ENCODE measurements at places on chromosomes 3 and 15.
A peak's percentile ranks its signal among the peaks of the same experiment; 100 is the strongest.

GRCh38 chr3:176961916-176962315 is 235.4 kb downstream of the TBL1XR1 start:
- no peak for DNase-seq

DNA sequence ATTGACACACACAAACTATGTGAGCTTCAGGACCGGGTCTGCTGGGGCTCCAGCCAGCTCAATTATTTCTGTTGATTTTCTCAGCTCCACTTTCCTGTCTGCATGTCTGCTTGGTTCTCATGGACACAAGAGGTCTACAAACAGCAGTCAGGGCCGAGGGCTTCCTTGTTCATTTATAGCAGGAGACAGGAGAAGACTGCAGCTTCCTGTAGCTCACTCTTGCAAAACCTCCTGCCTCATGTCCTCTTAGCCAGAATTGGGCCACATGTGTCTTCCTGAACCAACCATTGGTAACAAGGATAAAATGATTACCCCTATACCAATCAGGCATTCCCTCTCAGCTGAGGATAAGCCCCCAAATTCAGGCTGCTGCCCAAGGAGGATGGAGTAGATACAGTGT is 182.8 kb downstream of the TLE3 start:
- no peak for DNase-seq

GRCh38 chr3:57078344-57078634 is 17.8 kb downstream of the SPATA12 start:
- DNase-seq: no peak

DNA sequence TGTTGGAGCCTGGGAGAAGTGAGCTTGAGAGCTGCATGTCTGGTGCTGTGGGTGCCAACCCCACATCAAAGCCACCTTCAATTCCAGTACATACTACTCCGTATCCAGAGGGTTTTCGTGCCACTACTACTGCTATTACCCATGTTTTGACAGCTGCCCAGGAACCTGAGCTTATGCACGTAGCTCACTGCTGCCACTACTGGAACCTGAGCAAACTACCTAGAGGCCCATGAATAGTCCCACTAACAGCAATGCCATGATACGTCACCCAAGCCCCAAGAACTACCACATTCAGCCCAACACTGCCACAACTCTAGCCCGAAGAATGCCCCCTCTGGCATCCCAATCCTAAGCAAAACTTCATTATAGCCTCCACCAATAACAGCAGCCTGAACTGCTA is 215.2 kb upstream of the BCHE start:
- no peak for DNase-seq

DNA sequence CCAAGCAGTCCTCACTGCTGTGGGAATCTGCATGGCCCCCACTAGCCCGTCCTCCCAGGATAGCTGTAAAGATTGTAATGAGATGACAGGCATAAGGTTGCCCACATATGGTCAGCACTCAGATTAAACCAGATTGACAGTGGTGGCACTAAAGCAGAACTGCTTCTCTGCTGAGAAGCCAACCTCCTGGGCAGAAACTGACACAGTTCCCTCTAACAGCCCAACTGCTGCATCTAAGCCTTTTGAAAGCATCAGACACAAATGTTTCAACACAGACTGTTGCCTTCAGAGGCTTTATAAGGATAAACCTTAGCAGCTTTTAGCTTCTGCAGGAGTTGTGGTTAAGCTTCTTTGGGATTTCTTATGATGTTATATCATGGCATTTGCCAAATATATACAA is 13.0 kb downstream of the DCLK3 start:
- no peak for DNase-seq

GRCh38 chr3:17057321-17057720 is 172.6 kb downstream of the PLCL2 start:
- no peak for DNase-seq

GRCh38 chr3:30266524-30266923 is 339.9 kb upstream of the TGFBR2 start:
- no peak for DNase-seq

DNA sequence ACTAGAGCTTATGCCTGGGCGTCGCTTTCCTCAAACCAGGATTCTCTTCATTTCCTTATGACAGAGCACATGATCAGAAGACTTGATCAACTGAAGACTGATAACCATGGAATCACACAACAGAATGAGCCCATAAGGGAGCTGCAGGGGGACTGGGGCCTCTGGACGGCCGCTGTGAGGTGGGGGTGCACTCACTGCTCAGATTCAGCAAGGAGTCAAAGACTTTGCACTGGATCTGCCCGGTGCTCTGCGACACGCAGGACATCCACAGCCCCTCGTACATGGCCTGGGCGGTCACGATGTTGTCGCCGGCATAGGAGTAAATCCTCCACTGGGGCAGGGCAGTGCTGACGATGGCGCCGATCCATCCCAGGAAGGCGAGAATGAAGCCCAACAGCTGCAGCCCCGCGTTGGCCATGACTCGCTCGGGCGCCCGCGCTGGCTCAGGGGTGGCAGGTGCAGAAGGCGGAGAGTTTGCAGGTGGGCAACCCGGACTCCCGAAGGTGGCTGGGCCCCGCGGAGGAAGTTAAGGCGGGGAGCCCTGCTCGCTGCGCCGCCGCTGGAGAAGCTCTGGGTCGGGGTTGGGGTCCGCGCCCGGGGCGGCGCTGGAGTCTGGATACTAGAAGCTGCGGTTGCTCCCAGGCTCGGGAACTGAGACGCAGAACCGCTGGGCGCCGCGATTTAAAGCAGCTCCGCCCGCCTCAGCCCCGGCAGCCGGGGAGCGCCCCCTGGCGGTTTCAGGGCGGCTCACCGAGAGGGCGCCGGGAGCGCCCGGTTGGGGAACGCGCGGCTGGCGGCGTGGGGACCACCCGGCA is at the start of gene CLDN1:
TSS of gene CLDN1 (minus strand) at position 658 of the 815 bp plus-strand sequence. CDS start at position 418, 240 bp downstream.
- peak; percentile 68 for DNase-seq

DNA sequence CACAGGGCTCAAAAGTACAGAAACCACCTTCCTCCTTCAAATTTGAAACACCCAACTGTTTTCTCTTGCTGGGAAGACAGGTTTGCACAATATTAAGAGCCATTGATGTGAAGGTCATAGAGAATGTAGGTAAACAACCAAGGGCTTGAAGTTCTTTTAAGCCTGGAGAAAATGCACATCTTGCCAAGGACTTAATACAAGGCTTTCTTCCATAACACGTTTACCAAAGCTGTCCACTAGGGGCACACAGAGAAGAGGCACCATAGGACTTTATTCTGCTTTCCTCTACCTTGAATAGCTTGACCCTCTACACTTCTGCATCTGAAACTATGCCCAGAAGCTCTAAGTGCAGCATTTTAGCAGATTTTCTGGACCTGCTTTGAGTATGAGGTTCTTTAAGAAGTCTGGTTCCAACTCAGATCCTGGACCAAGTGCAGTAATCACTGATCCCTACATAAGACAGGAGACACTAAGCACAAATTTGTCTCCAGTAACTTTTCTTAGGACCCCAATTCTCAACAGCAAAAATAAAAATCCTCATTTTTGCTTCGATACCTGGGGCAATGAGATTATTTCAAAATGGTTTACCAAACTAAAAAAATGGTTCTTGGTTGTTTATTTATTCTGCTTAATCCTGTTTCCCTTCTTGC is 138.0 kb downstream of the FBN1 start:
- DNase-seq: peak; percentile 42

DNA sequence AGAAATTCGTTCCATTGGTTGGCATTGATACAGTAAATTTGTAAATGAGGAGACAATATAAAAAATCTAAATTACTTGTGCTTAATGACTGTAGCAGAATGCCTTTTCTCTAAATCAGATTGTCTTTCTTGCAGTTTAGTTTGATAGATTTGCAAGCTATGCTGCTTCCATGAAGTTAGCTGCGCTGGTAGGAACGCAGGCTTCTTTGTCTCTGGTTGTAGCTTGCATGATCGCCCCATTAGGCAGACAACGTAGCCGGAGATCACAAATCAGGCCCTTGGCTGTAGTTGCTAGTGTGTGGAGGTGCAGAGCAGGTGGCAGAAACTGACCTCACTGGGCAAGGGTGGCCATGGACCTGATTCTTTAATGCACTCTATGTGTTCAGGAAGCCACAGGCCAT is 6.1 kb downstream of the ZIC1 start:
- DNase-seq: no peak

DNA sequence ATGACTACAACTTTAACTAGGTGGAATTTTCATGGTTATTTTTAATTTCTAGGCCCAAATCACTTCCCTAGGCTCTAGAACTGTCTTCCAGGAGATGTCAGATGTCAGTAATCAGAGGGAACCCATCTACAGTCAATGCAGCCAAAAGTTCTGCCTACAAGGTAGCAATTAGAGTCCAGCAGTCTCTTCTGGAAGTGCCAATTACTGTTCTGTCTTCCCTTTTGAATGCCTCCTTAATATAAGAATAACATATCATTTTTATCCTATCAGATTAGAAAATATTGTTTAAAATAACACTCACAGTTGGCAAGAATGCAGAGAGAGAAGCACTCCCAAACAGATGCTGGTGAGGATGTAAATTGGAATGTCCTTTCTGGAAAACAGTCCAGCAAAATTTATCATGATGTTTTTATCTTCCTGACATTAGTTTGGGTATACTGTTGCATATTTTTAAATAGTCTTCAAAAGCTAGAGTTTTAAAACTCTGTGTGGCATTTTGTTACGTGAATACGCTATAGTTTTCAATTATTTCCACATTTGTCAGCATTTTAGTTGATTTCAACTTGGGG is 543.7 kb downstream of the FHIT start:
- DNase-seq: no peak

GRCh38 chr3:76565496-76566210 is 474.2 kb upstream of the ROBO2 start:
- DNase-seq: no peak

GRCh38 chr3:18419232-18419631 is 5.9 kb downstream of the SATB1 start:
- DNase-seq: no peak

DNA sequence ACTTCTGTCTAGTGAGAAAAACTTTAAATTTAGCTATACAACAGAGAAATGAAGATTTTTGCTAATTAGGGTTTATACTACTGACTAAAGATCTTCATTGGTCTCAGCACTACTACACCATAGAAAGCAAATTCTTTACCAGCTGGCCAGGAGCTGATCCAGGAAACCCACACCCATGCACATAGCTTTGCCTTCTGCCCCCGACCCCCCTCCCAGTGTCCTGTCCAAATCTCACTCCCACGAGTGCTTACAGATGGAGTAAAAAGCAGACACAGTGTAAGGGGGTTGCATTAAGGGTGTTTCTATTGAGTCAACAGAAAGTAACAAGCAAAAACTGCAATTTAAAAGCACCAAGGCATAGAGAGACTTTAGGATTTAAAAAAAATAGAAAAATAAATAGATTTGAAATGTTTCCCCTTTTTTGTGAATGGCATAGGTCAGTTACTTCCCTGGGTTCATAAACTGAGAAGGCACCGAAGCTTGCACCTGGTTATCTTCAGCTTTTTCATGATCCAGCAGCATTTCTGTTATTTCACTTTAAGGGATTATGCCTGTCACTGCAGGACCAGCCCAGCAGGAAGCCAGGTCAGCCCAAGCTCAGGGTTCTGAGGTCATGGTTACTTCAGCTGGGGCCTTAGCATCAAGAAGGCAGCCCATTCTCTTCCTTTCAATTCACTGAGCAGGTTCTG is 124.3 kb downstream of the CTNNB1 start:
- DNase-seq: no peak

DNA sequence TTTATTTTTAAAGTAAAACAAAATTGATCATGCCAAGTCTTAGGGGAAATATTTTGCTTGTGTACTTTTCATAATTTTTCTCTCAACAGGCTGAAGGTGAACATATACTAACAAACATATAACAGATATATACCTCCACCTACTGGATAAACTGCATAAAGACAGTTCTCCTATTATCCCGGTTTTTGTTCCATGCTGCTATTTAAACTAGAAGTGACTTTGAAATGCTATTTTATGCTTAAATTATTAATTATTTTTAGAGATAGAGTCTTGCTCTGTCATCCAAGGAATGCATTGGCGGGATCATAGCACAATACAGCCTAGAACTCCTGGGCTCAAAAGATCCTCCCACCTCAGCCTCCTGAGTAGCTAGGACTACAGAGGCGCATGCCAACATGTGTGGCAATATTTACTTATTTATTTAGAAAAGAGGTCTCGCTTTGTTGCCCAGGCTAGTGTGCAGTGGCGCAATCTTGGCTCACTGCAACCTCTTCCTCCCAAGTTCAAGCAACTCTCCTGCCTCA is 49.8 kb downstream of the ST3GAL6 start:
- DNase-seq: no peak

- DNase-seq: peak; percentile 14
Observed at GRCh38 chr15:60297047-60297446, 100.7 kb downstream of the ANXA2 start.

DNA sequence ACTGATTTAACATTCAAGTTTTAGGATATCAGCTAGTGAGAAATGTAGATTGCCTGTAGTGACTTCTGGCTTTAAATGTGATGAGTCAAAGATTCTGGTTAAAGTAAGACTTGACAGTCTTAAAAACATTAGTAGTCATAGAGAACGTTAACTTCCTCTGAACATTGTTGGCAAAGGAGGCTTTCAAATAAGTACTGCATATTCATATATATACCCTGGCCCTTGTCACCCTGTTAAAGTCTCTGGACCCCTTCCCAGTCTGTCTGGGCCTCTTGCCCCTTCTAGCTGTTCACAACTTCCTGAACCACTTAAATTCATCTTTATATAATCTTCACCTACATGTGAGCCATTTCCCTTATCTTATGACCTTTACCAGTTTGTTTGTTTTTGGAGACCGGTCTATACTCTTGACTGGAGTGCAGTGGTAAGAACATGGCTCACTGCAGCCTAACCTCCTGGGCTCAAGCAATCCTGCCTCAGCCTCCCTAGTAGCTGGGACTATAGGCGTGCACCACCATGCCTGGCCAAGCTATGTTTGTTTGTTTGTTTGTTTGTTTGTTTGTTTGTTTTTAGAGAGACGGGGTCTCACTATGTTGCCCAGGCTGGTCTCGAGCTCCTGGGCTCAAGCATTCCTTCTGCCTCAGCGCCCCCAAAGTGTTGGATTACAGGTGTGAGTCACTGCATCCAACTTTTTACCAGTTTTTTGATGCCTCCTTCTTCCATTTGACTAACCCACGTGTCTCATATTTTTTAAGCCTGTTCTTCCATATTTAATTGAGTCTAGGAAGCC is 64.4 kb upstream of the CRTC3 start:
- DNase-seq: no peak

- DNase-seq: no peak
Observed at GRCh38 chr3:47871389-47871788, 68.5 kb downstream of the DHX30 start.

DNA sequence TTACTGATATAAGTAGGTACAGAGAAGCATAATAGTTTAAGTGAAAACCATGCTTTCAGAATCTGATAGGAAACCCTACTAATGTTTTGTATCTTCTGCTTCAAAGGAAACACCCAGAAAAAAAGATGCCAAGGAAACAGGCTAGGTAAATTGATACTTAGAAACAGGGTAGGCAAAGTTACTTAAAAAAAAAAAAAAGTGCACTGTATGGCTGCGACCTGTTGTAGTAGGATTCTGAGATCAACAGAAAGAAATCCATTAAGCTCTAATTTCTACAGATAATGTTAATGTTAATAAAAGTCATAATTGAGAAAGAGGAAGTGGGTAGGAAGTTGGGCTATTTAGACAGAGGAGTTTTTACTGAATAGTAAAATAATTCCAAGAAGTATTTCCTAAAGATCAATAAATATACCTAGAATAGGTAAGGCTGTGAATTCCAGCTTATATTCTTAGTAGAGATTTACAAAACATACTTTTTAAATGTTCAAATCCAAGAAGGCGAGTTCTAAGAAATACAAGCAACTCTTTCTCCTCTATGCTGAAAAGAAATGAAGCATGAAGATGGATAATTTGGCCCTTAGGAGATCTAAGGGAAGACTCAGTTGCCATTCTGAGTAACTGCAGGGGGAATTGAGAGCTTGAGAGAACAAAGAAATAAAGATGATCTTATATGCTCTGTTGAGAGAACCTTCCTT is 24.1 kb upstream of the STT3B start:
- no peak for DNase-seq

- no peak for DNase-seq
Observed at GRCh38 chr3:120214176-120214575, 70.8 kb downstream of the GPR156 start.
